ENCODE measurements at places on chromosomes 4 and X.

DNA sequence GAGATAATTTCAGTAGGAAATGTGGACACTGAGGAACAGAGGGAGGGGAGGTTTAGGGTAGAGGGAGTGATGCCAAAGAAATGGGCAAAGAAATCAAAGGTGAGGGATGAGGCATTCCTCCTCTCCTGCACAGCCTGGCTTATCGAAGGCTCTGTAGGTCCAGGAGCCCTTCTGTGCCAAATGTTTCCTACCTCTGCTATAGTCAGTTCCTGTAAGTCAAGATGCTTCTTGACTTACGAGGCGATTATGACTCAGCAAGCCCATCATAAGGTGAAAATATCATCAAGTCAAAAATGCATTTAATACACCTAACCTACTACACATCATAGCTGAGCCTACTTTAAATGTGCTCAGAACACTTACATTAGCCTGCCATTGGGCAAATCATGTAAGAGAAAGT is 60.0 kb upstream of the ARHGAP24 start:
- no peak for DNase-seq

- DNase-seq = no peak
These were observed 141.9 kb downstream of the MAB21L2 start for GRCh38 chr4:150723727-150724411.

DNA sequence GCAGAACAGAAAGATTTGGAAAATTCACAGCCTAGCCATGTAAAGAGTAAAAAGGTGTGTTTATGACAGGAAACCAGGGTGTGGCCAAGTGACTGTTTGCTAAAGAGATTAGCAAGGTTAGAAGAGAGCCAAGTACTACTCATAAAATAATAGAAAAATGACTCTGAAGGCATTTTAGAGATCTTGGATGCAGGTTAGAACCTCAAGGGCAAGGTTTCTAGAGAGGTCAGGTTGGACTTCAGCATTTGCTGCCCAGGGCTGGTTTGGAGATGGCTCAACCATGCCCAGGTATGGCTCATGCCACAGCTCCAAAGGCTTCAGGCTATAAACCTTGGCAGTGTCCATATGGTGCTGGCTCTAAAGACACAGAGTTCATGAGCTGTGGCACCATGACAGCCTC is 40.6 kb upstream of the ADGRA3 start:
- DNase-seq = no peak

DNA sequence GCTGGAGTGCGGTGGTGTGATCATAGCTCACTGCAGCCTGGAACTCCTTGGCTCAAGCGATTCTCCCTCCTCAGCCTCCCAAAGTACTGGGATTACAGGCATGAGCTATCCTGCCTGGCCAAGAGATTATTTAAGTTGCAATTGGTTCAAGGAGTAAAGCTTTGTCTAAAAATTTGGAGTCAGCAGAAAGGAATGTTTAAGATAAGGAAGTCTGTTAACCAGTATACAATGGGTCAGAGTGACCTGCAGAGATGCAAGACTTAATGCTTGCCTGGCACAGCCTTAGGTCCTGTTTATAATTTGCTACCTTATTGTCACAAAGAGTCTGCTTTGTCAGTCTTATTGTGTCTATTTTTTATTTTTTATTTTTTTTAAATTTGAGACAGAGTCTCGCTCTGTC is 826.2 kb downstream of the NLGN4X start:
- DNase-seq = no peak

DNA sequence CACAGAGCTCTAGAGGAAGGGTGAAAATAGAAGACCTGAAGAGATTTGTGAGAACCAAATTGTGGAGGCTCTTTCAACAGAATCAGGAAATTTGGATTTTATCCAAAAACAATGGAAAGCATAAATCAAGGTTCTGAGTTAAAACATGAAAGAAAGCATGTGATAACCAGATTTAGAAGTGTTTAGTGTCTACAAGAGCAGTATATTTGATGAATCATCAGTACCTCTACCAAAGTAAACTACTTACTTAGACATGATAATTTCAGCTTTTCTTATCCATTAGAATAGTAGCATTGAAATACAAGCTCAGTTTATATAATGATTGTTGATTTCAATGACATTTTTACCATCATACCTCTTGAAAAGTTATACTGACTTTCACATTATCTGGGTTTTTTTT is 25.9 kb upstream of the INTU start:
- DNase-seq = no peak

DNA sequence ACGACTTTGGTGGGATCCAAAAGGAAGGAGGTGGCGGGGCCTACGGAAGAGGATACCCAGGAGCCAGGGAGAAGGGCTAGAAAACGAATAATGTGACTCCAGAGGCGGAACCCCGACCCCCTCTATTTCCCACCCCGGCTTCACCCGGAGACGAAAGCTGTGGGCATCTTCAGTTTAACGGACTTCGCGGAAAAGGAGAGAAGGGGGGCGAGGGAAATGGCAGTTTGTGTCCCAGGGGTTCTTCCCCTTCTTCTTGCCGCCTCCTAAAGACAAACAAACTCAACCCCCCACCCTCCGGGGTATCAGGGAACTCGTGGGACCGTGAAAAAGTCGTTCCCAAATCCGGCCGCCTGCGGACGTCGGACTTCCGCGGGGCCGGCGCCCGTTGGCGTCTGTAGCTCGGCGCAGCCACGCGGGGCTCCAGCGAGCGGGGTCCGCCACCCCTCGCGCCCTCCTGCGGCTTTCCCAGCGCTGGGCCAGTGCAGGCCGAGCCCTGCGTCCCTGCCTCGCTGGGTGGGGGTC is 3.6 kb upstream of the LEF1 start:
- DNase-seq = no peak

DNA sequence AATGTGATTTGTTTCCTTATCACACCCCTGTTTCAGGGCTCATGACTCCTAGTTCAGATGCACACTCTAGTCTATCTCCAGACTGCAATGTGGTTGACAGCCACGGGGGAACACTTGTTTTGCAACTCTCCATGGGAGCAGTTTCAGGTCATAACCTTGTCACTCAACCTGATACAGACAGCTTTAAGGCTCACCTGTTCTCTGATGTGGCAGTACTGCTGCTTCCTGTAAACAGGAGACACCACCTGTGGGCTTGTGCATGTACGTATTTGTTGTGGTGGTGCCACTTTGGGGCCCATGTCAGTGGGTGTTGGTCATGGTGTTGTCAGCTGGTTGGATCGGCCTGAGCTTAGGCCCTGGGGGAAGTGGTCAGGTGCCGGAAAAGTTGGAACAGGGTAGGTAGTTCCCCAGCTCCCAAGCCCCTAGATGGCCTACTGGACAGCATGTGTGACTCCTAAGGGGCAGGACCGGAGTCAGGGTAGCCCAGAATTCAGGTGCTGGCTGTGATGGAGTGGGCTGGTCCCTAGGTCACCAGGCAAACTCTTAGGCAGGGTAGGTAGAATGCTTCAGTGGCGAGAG is 46.2 kb downstream of the FAM9B start:
- peak; percentile 11 for DNase-seq

GRCh38 chr4:24764345-24764744 is 31.0 kb upstream of the SOD3 start:
- DNase-seq = no peak

DNA sequence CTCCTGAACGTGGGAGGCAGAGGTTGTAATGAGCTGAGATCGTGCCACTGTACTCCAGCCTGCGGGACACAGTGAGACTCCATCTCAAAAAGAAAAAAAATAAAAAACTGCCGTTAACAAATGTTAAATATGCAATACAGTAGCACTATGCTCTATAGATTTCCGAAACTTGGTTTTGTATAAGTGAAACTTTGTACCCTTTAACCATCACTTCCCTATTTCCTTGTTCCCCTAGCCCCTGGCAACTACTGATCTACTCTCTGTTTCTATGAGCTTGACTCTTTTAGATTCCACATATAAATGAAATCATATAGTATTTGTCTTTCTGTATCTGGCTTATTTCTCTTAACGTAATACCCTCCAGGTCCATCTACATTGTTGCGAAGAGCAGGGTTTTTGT is 74.1 kb downstream of the TAB3 start:
- no peak for DNase-seq

DNA sequence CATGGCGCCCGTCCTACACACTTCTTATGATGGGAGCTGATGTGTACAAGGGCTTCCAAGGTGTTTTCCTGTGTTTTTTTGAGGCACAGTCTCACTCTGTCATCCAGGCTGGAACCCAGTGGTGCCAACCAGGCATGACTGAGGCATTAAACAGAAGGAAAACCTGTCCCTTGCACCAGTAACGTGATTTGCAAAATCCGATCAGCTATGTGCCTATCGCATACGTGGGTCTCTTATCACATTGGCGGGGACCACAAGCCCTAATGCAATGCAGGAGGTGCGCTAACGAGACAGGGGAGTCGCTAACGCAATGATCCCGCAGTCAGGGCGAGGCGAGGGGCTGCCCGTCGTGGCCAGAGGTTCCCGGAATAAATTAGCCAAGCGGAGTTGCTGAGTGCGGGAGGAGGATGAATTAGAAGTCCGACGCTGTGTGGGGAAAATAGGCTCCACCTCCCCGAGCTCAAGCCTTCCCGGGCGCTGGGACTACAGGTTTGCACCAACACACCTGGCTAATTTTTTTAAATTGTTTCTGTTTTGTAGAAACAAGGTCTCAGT is 162.7 kb downstream of the SHOX start:
- DNase-seq = no peak

- DNase-seq = no peak
These were observed 617.9 kb downstream of the BCOR start for GRCh38 chrX:39479856-39480255.

DNA sequence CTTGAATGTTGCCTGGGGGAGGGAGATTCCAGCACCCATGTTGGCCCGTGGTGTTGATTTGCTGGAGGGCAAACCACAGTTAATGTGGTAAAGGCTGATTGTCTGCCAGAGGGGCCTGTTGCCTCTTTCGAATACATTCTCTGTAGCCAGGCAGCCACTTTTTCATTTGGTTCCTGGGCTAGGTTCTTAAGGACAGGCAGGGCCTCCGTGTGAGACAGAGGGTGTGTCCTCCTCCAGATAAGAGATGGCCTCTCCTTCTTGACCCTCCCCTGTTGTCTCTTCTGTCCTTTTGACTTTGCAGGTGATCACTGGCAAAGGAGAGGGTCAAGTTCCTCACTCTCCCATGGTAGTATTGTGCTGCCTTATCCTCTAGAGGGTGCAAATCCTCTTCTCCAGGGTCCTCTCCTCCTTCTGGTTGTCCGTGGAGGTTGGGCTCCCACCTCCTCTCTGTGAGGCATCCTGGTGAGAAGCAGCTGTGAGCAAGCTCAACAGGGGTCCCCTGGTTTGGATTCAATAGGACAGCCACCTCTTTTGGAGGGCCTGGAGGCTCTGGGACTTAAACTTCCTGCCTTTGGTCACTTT is 44.9 kb downstream of the ZNF182 start:
- DNase-seq = peak; percentile 10

DNA sequence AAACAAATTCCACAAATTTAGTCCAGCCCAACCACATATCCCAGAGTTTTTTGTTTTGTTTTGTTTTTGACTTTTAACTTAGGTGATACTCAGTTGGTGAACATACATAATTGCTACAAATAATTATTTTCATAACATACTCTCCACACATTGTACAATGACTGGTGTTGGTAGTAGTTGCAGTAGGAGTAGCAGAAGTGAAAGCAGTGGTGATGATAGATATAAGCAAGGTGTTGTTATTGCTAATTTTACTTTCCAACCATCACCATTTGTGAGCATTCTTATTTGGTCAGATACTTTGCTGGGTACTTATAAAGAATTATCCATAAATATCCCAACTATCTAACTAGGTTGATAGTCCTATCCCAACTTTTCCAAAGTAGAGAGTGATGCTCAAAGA is 47.3 kb downstream of the ARHGAP24 start:
- DNase-seq = no peak

DNA sequence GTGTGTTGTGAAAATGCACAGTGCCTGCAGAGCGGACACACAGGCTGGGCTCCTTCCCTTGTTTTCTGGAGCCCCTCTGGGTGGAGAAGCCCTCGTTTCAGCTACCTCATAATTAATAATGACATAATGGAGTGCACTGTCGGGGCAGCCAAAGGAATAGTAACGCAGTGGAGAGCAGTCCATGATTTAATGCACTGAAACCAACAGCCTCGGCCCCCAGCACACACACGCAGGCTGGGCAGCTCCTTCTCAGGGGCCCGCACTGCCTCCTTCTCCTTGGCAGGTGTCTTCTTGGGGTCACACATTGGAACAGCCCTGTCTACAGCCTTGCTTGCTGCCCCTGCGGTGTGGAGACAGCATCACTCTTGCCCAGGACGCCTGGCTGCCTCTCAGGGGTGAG is 89.2 kb downstream of the DCTD start:
- no peak for DNase-seq

DNA sequence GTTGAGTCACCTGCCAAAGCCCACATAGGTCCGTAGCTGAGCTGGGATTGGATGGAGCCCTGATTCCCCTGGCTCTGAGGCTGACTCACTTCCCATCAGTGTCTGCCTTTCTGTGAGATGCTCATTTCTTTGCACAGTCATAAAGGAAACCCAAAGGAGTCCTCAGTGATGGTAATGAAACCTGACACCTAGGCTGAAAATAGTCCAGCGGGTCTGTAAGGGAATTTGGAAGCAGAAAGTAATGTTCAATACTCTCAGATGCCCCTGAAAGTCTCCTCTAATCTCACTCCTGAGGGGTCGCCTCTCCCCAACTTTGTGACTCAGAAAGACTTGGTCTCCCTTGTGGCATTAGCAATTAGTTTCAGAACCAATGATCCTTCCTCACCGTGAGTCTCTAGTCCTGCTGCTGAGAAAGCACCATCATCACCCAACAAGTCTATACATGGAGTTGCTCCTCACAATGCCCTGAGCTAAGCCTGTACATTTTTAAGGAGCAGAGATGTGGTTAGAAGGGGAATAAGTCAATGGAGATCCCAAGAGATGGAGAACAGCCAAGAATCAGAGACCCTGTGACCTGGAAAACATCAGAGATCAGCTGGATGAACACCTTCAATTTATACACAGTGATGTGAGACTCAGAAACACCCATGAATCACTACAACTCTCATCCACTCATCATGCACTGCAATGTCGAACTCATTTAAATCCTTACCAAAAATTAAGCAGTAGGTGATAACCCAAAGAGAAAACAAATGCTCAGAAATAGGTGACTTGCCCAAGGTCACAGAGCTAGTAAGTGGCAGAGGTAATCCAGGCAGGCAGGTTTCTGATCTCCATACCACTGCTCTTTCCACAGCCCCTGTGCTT is 219.0 kb upstream of the CPEB2 start:
- no peak for DNase-seq

- DNase-seq = no peak
These were observed 53.8 kb downstream of the CXCL1 start for GRCh38 chr4:73922766-73923630.

DNA sequence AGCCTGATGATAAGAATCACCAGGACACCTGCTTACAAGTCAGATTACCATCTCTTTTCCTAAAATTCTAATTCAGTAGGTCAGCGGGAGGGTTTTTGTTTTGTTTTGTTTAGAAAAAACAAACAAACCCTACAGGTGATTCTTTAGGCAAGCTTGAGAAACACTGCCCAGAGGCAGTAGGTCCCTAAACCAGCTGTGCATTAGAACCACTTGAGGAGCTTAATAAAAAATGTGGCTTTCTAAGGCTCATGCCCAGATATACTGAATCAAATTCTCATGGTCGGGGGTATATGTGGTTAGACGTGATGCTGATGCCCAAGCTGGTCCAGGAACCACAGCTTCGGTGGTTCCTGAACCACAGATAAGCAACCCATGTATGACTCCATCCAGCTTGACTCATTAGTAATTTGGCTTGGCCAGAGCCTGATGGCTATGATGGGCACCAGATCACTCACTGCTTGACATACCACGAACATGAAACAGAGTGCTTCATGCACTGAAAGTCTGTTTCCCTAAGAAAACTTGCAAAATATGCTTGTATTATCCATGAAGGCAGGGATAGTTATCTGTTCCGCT is 338.1 kb upstream of the F9 start:
- DNase-seq = no peak
